Neural crest cell (in vitro differentiated cells): ENCODE measurements at places on chromosomes 5 and 9.

GRCh38 chr5:145511351-145511750 is 323.8 kb downstream of the PRELID2 start:
- H3K27ac ChIP-seq: no peak overlapping the region
- H3K4me3 ChIP-seq: no peak overlapping the region
- DNase-seq: no peak
- peaks cover 25% of the 10 kb centered on the region for H3K4me1 ChIP-seq
- no peaks in the 10 kb centered on the region for H3K27me3 ChIP-seq

- no peak overlapping the region for H3K27ac ChIP-seq
- no peak overlapping the region for H3K4me3 ChIP-seq
- DNase-seq: no peak
- no peaks in the 10 kb centered on the region for H3K36me3 ChIP-seq
- no peaks in the 10 kb centered on the region for H3K27me3 ChIP-seq
- H3K4me1 ChIP-seq: no peaks in the 10 kb centered on the region
These were observed 154.0 kb downstream of the SLC12A2 start for GRCh38 chr5:128237546-128237945.

DNA sequence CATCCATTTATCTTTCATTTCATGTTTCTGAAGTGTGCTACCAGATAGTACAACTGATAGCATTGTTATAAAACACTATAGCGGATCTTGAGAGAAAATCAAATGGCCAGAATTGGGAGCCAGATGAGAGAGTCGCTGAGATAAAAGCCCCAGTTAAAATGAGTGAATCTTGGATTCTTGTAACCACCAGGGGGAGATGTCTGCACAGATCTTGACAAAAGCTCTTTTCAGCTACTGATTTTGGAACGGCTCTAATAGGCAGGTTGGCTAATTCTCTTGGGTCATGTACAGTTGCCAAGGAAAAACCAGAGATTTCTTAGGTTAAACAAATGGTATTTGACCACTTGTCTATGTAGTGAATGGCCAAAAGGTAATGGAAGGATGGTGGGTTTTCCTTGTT is 21.7 kb downstream of the F2RL2 start:
- no peak overlapping the region for H3K27ac ChIP-seq
- DNase-seq: no peak
- H3K4me1 ChIP-seq: no peaks in the 10 kb centered on the region
- H3K4me3 ChIP-seq: no peak overlapping the region
- H3K36me3 ChIP-seq: peaks cover 2% of the 10 kb centered on the region

- H3K27ac ChIP-seq: peak overlapping the region; percentile 99
- peaks cover 13% of the 10 kb centered on the region for H3K36me3 ChIP-seq
- peak overlapping the region; percentile 99 for H3K4me3 ChIP-seq
These were observed 734 bp downstream of the SKP1 start for GRCh38 chr5:134175921-134176510.

- no peak overlapping the region for H3K4me3 ChIP-seq
- H3K36me3 ChIP-seq: no peaks in the 10 kb centered on the region
- H3K27me3 ChIP-seq: peaks cover 18% of the 10 kb centered on the region
- no peak overlapping the region for H3K27ac ChIP-seq
These were observed 71.4 kb downstream of the FBXO38 start for GRCh38 chr5:148455185-148455584.

- H3K4me3 ChIP-seq: peak overlapping the region; percentile 61
- H3K4me1 ChIP-seq: peaks cover 5% of the 10 kb centered on the region
- no peak for DNase-seq
- H3K36me3 ChIP-seq: no peaks in the 10 kb centered on the region
- peak overlapping the region; percentile 75 for H3K27ac ChIP-seq
These were observed 1.2 kb upstream of the MZB1 start for GRCh38 chr5:139390639-139391569.
